ENCODE measurements at places on chromosomes 7 and 10.

DNA sequence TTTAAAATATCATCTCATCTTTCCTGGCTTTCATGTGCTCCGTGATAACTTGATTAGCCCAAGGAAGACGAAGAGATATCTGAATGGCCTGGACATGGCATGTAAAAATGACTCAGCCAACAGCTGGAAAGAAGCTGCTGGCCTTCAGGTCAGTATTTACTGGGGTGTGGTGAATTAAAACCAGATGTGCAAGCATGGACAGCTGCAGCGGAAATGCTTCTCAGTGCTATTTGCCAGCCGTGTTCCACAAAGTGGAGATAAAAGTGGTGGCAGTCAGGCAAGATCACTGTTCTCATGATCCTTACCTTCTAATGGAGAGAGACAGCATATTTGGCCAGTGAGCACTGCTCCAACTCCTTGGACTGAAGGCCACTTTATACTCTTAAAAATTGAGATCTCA is 203.1 kb upstream of the VSTM2A start:
- DNase-seq, result no peak

GRCh38 chr7:84009782-84010181 is 184.8 kb downstream of the SEMA3A start:
- DNase-seq, result no peak

- no peak for DNase-seq
Observed at GRCh38 chr7:133851411-133851810, 275.7 kb upstream of the LRGUK start.

DNA sequence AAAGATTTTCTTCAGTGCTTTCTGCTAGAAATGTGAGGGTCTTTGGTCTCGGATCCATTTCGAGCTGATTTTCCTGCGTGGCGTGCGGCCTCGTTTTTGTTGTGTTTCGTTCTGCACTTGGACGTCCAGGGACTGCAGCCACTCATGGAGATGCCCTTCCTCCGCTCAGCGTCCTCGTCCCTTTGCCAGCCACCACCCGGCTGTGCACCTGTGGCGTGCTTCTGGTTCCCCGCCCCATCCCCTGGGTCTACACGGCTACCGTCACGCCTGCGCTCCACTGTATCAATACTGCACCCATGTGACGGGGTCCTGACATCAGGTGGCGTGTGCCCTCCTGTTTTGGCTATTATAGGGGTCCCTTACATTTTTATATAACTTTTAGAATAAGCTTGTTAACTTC is 42.7 kb upstream of the NKX6-2 start:
- DNase-seq, result no peak

GRCh38 chr10:5665373-5666007 is 905 bp downstream of the ASB13 start:
- peak; percentile 39 for DNase-seq

- DNase-seq, result no peak
Observed at GRCh38 chr10:17208476-17208875, 7.0 kb upstream of the TRDMT1 start.

DNA sequence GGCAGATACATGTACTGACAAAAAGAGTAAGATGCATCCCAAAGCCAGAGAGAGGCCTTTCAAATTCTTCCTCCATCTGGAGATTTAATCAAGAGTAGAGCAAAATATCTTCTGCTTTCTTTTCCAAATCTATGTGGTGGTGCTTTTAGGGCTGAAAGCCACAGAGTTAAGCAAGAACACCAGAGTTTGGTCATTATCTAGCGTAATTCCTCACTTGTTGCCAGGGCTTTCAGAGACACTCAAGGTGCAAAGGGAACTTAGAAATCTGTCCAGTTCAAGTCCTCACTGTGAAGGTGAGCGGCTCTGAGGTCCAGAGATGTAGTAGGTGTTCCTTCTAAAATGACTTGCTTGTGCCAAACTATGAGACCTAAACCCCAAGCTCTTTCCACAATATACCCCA is 10.9 kb upstream of the NFE2L3 start:
- no peak for DNase-seq

GRCh38 chr7:30003098-30003497 is 13.5 kb upstream of the SCRN1 start:
- no peak for DNase-seq

DNA sequence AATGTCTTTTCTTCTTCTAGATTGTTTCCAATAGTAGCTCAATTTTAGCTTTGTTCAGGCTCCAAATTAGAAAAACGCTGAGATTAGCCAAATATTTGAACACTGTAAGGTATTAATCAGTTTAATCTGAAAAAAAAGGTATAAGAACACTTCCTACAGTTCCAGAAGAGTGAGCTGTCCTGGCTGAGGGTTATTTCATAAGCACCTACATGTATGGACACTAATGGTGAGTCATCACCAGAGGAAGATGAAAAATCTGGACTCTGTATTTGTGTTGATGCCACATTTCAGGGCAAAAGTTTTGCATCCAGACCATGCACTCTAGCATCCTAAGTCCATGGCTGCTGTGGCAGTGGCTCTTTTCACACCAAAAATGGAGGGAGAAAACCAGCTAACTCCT is 189.5 kb downstream of the ANKRD30A start:
- DNase-seq, result no peak

DNA sequence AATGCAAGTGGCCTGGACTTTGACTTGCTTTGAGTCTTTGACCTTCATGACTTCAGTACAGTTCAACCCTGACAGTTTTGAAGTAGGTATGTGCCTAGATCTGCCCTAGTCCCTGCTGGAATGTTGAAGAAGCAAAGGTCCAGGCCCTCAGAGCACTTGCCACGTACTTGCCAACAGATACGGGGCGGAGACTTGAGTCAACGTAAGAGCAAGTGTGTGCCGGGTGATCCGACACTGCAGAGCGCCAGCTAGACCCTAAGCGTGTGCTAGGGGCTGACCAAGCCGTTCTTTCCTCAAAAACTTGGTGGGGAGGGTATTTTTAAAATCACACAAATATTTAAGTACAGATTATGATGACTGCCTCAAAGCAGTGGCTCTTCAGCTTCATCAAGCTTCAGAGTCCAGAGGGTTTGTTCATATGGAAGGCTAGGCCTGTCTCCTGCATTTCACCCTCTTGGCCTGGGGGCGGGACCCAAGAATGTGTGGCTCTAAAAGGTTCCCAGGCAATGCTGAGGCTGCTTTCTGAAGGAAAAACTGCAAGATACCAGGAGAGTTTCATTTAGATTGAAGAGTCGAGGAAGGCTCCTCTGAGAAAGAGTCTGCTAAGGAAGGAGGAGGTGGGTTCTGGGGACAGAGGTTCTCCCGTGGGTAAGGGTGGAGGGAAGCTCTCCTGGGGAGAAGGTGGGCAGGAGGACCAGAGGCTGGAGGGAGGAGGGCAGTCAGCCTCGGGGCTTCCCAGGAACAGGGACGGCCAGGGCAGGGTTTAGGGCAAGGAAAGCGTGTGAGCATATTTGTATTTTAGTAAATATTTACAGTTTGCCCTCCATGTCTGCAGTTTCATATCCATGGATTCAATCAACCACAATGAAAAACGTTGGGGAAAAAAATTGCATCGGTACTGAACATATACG is 160.3 kb downstream of the EGFR start:
- DNase-seq, result no peak
